ENCODE measurements at places on chromosomes 7 and 10. TPM values are rescaled to one million over a fixed set of nuclear protein-coding genes. Genes with fewer than 3 reads are reported as not detected.

KCNMA1 gene
- total RNA-seq = 0.93 TPM

SLIT1 gene
- 10.6 TPM for total RNA-seq

DNA sequence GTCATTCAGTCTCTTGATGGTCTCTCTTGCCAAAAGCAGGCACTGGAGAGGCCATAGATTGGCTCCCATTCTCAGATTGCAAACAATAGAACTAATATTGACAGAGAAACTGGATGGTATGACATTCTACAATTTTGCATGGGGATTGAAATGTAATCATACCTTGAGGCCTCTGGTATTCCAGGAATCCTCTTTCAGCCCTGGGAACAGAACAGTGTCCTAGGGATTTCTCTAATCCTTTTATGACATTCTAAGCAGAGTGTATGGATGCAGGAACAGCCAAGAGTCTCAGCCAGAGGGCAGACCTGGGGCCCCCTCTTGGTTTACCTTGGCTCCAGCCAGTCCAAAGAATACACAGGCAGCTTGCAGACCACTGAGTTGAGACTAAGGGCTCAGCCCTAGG lies 206.4 kb downstream of the KCNMA1 start:
- no peak for DNase-seq

DNA sequence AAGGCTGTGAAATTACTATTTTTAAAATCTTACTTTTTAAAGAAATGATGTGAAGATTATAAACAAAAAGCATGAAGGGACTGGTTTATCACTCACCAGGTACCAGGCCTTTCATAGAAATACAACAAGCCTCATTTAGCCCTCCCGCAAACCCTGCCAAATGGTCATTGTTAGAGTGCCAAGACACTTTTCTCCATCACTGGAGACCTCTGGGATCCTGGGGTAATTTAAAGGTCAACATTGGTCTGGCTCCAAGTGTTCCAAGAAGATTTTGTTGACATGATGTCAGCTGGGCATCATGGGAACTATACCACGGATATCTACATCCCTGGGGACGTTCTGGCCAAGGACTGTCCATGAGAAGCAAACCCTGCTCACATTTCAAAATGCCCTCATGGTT lies 138.0 kb upstream of the FRMD4A start:
- no peak for DNase-seq

DNA sequence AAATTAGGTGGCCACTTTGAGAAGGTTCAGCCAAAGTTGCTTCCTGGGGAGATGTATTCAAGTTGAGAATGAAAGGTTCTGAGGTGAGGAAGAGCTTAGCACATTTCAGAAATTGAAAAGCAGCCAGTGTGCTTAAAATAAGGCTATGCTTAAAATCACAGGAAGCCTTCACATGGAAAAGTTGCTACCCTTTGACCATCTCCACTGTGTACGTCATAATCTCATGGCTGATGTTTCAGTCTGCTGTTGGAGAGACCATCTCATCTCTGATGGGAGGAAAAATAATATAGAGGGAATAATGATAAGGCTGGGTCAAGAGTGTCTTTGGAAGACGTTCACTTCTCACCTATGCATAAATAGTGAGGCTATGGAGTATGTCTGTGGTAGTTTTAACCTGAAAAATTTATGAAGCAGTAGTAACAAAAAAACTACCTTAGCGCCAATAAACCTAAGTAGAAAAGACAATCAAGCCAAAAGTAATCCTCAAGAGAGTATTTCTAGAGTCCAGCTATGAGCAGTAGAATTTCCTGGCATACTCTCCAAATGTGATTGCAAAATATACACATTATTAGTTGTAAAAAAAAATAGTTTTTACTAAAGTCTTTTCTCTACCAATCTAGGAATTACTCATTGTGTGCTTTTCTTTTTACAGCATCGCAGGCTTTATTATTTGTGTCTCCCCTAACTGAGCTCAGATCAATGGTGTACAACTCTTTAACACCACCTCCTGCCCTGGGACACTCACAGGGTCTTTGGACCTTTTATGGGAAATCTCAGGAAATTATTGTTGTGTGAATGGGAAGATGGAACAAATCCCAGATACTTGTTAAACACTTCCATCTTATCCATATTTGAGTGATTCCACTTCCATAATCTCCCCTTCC lies 435.2 kb upstream of the LRGUK start:
- DNase-seq = no peak
